ENCODE measurements at places on chromosomes 16 and 17.

DNA sequence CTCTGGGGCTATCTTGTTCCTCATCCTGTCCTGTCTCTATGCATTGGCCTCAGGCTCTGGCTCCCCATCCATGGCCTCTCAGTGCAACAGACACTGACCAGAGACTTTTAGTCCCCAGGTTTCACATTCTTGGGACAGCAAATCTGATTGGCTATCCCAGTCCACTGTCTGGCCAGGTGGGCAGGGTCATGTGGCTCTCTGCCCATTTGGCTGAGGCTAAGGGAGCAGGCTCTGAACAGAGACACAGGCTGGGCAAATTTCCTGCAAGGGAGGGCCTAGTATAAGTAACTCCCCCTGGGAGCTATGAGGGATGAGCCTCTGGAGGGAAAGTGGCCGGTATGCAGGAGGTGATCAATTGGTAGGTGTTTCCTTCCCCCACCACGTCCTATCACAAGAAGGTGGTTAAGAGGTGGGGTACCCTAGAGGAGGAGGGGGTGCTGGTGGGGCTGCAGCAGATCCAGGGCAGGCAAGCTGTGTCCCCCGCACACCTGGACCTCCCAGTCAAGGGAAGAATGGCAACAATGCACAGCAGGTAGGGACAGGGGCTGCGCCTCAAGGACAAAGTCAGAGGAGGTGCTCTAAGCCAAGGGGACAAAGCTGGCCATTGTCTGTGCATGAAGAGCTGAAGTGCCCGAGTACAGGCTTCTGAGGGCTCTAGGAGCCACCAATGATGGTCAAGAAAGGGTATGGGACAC is 13.2 kb downstream of the XYLT2 start:
- no peak for DNase-seq

DNA sequence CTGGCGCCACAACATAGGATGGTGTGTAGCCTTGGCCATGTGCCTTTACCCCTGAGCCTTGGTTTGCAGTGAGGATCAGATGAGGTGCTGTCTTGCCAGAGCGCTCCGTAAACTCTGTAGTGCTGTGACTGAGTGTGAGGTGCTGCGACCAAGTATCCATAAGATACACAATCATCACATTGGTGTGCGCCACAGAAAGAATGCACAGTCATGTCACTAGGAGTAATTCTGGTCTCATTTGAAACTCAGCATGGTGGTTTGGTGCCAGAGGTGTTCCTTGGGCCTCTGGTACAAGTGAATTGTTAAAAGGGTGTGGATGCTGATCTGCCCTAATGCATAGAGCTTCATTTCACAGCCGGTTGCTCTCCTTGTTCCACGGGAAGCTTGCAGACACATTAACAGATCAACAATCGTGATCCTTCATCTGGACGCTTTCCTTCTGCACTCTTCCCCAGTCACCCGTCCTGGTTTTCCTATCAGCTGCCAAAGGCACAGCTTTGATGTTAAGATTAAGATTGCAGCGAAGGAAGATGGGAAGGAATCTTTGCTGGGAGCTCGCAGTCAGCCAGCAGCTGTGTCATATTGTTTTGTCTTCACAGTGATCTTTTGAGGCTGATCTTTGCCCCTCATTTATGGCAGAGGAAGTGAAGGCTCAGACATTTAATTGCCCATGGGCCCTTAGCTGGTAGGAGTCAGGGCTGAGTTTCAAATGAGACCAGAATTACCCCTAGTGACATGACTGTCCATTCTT is 79.1 kb downstream of the KSR1 start:
- DNase-seq, result no peak

- DNase-seq, result no peak
These were observed 28.2 kb downstream of the ZFHX3 start for GRCh38 chr16:73019457-73020362.

DNA sequence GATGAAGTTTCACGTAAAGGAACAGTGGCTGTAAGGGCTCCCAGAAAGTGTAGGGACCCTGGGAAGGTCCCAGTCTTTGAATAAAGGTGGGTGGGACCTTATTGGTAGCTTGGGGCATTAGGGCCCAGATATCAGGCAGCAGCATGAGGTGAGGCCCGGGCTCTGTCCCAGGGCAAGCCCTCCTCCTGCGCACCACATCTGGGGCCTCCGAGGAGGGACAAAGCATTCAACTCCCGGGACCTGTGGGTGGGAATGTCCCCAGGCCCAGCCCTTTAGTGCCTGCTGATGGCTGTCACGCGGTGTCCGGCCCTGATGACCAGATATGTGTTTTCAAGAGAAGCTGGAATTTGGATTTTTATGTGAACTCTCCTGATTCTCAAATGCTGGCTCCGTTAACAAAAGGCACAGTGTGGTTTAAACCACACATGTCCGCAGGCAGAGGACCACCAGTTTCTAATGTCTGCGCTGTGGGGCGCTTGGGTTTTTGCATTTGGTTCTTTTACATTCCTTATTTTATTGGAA is 30.4 kb downstream of the RAI1 start:
- no peak for DNase-seq

DNA sequence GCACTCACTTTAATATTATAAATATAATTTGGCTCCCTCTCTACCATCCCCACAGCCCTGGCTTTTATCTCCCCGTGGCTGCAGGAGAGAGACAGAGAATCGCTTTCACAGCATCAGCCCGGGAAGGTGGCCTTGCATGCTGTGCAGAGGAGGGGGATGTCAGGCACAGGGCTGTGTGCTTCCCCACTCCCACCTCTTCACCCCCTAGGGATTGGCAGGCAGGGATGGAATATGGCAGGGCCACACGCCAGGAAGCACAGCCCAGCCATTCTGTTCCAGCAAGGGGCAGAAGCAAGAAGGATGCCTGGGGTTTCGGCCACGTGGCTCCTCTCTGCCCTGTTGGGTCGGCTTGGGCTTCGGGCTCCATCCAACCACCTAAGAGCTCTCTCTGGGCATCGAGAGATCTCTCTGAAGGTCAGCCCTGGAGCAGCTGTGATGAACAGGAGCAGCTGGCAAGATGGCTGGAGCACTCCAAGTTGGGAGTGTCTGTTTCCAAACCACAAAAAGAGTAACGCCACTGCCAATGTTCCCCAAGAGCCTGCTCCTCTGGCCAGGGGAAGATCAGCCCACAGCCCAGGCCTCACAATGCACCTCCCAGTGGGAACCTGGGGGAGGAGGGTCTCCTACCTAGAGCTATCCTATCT is 223.2 kb downstream of the C16orf78 start:
- DNase-seq, result no peak

GRCh38 chr16:87918866-87919680 is 17.3 kb downstream of the CA5A start:
- no peak for DNase-seq

- no peak for DNase-seq
These were observed 11.6 kb downstream of the IL34 start for GRCh38 chr16:70657956-70658355.

DNA sequence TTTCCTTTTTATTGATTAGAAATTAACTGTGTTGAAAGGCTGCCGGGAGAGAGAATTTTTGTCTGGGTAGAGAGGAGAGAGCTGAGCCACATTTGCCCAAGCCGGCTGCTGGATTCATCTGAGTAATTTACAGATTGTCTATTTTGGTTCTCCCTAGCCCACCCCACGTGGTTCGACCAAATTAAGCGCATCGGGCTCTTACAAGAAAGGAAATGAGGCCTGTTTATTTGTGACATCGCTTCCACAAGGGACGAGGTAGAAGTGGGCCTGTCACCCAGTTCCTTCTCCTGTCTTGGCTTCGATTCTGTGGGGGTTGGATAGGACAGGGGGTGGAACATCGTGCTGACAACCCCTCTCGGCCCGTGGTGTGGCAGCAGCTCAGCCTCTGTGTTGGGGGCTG is 42.9 kb downstream of the SYT17 start:
- DNase-seq, result no peak

DNA sequence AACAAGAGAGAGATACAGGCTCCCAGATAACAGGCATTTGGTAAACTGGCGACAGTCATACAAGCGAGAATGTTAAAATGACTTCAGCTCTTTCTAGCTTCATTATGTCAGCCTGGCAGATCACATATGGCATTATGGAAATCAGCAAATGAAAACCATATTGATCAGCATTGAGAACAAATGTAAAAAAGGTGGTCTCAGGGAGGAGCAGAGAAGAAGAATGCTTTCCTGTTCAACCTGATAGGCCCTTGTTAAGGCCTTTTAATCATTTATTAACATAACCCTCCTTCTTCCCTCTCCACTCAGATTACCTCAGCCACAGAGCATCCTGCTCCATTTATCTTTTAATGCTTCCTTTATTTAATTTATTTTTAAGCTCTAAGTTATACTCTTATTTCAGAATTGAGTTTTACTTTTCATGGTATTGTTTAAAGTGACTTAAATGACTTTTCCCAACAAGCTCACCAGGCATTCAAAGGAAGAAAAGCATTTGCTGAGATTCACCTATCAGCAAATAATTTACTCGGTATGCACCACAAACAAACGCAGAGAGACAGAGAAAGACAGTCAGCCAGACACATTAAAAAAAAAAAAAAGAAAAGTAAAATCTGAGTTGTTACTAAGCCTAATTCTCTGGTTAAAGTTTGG is 243.9 kb upstream of the TBX2 start:
- DNase-seq, result no peak

DNA sequence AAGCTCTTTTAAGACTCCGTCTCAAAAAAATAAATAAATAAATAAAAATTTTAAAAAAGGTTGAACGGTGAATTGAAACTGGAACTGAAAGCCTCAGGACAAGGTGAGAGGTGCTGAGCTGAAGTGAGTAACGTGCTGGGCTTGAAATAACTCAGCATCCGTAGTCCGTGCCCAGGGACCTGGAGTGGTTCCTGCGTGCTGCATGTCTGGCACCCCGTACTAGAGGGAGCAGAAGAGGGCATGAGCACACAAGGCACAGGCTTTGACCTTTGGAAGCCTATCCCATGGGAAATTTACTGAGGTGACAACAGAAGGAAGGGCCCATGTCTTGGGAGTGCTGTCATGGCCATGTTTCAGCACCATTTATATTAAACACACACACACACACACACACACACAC is 4.5 kb upstream of the MEIOB start:
- DNase-seq, result no peak

GRCh38 chr16:53947642-53948041 is 243.7 kb downstream of the FTO start:
- DNase-seq, result no peak

DNA sequence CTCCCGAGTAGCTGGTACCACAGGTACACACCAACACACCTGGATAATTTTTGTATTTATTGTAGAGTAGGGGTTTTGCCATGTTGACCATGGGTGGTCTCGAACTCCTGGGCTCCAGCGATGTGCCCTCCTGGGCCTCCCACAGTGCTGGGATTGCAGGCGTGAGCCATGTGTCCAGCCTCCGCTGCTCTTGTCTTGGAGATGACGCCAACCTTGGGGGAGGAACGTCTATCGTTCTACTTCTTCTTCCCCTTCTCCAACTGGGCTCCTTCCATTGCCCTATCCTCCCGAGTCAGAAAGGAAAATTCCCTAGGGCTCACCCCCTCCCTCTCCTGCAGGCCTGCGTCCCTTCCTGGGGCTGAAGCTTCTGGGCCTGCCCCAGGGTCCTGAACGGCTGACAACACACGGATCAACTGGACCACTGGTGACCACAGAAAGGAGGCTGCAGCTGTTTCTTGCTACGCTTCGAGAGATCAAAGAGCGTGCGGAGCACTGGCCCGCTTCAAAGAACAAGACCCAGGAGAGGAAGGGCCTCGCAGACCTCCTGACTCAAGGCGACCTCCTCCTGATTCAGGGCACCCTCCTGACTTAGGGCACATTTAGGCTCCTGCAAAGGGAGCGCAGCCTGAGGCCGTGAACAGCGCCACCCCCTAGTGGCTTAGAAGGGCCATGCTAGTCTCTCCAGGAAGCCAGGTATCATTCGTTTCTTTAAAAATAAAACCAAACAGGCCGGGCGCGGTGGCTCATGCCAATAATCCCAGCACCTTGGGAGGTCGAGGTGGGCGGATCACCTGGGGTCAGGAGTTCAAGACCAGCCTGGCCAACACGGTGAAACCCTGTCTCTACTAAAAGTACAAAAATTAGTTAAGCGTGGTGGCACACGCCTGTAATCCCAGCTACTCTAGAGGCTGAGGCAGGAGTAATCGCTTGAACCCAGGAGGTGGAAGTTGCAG is 48.5 kb upstream of the HELZ start:
- DNase-seq, result peak; percentile 24

GRCh38 chr17:79946352-79947231 is 89.1 kb downstream of the TBC1D16 start:
- no peak for DNase-seq

GRCh38 chr16:6557353-6558023 is 775.2 kb upstream of the RBFOX1 start:
- no peak for DNase-seq

DNA sequence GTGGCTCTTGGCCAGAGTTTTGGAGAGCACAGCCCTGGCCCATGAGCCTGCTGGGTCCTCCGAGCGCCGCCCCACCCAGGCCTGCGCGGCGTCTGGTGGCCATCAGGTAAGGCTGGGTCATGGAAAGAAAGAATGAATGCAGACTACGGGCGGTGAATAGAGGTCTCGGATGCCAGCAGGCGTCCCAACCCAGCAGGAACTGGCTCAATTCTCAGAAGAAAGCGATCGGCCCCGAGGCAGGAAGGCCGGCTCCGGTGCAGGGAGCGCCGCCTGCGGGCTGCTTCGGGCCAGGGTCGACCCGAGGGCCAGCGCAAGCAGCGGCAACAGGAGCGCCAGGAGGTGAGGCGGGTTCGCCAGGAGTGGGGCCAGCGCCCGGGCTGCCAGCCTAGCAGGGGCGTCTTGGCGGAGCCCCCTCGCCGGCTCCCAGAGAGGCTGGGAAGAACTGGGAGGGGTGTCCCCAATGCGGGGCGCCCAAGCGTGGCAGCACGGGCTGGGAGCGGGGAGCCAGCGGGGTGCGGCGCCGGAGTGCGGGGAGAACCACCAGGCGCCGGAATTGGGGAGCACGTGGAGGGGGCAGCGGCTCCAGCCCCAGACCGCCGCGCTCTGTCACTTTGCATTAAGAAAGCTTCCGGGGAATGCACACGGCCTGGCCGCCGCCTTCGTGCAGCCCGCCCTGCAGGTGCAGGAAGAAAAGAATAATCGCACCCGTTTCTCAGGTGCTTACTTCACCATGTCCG is 7.1 kb upstream of the TMC5 start:
- no peak for DNase-seq

DNA sequence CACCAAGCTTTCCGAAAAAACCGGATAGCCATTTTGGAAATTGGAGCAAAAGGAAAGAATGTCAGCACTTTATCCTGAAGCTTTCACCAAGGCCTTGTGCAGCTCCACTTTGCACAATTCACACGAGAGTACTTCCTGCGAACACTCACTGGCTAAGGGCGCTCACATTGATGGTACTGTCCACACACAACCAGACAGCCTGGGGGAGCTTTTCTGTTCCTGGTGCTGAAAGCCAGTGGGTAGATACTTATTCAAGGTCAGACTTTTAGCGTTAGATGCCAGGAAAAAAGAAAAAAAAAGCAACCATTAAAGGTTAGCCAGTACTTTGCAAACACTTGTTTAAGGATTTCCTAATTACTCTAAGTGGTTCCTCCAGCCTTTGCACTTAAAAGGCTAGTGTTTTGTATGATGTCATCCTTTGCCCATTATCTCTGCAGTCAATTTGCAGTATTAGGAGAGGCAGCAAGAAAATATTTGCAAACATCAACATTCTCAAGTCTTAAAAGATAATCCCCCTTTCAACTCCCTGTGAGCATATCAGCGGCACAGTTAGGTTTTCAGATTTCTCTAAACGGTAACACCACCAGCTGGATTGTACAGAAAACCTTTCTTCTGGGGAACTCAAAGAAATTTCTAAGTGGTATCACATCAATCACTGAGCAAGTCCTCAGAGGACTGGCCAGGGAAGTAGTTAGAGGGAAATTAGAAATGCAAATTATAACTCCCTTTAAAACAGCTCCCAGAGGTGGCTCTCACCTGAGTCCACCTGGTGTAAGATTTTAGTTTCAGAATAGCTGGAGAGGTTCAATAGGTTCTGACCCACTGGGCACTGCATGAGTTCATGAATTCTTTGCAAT is 243.4 kb upstream of the IRX5 start:
- DNase-seq, result no peak

Measured in NCI-H446 (cell line).